ENCODE measurements at places on chromosomes 7 and 10. TPM values are rescaled to one million over a fixed set of nuclear protein-coding genes. Genes with fewer than 3 reads are reported as not detected.

The ELFN1 gene
- total RNA-seq = 0.51 TPM

The NEURL1 gene
- total RNA-seq = not detected

The NPY4R2 gene
- total RNA-seq = not detected

The AOAH gene
- total RNA-seq = not detected

The HOXA2 gene
- 1.0 TPM for total RNA-seq

The FBXL13 gene
- total RNA-seq = 0.66 TPM

The GRM3 gene
- not detected for total RNA-seq

The TFEC gene
- total RNA-seq = under 0.01 TPM

The CTTNBP2 gene
- total RNA-seq = 4.4 TPM

DNA sequence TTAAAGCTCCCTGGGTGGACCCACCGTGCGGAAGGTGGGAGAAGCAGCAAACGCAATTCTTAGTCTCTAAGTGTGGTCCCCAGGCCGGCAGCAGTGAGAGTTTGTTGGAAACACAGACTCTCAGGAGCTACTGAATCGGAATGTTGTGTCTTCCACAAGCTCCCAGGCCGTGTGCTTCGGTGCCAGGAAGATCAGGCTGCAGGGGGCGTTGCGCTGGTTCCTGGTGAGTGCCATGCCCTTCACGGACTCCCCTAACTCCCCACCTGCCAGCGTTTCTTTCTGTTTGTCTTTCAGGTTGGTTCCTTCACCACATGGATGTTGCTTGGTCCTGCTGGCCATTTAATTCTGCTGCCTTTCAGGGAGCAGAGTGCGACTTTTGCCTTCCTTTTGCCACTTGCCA, 91.2 kb upstream of the PITRM1 start:
- no peak for DNase-seq

DNA sequence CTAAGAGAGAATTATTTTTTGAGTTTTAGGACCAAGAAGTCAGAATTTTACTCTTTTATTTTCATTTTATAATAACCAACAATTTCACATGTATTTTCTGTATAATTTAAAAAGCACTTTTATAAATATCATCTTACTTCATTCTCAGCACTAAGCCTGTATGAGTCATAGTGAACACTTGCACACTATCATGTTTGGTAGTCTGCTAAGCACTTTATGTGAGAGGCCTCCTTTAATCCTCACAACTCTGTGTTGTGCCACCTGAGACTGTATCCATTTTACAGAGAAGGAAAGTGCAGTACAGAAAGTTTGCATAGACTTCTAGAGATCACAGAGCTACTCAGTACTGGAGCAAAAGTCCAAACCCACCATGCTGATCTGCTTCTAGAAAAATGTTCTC, 939.6 kb downstream of the NRG3 start:
- peak; percentile 41 for DNase-seq

DNA sequence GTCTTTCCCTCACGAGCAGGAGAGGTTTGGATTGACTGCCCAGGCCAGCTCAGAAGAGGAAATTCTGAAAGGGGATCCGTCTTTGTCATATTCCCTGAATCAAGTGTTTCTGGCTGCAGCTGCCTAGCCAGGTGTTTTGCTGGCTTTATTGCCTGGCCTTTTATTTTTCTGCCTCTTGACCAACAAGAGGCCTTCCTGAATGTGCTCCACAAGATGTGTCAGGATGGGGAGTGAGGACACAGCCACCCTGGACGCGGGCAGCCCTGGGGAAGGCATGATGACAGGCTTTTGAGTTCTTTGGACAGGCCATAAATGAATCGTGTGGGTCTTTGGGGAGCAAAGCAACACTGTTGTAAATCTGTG, 163.6 kb downstream of the CAMK1D start:
- DNase-seq = no peak

GRCh38 chr7:74173866-74174605, at the start of gene EIF4H:
Gene EIF4H (plus strand): TSS chr7:74174356. CDS start chr7:74174384, 28 bp downstream.
- DNase-seq = peak; percentile 94

- DNase-seq = no peak
Measured at GRCh38 chr7:97270280-97270679, 152.8 kb downstream of the SDHAF3 start.

DNA sequence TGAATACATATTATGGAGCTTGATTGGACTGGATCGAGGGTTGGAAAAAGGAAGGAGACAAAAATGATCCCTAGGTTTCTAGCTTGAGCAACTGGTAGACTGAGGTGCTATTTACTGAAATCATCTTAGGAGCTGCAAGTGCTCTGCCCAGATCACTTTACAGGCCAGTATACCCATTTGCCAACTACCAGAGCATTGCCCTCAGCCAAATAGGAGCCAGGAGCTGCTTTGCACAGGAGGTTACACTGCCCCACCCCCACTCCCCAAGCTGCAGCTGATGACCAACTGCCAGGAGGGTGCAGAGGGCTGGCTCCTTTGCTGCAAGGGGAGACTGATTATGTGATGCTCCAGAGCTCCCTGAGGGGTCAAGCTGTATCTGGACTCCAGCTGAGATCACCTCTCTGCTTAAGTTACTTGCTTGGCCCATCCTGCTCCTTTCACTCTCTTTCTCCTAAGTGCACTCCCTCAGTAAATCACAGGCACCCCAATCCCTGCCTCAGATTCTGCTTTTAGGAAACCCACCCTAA, 275.4 kb downstream of the ZEB1 start:
- DNase-seq = no peak

- DNase-seq = no peak
Measured at GRCh38 chr7:156160811-156161210, 348.5 kb upstream of the SHH start.

DNA sequence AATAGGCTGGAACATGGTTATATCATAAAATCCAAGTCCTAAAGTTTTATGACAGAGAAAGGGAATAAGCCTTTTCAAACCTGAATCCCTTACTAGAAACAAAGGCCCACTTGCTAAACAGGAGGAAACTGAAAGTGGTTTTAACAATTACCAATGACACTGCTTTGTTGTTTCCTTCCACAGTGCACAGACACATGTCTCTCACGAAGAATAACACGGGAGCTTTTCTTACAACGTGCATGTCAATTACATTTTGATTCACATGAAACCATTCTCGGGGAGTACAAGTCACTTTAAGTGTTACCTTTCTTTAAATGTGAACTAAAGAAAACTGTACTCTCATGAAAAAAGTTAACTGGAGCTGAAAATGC, 1.4 kb downstream of the MRPS33 start:
- no peak for DNase-seq

DNA sequence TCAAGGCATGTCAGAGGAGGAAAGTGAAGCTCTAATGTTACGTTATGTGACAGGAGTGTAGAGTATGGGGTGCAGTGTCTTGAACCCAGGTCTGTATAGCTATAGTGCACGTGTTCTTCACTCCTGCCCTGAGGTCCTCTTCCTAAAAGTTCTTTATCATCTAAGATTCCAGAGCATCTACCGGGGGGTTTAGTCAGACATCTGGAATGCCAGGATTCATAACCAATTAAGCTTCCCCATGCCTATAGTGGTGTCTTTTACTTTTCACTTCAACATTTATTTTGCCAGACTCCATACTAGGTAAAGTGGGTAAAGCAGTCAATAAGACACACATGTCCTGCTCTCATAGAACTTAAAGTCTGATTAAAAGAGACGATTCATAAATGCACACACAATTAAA, 22.4 kb downstream of the PPP1R3C start:
- DNase-seq = peak; percentile 67

- no peak for DNase-seq
Measured at GRCh38 chr10:43197834-43198681, 59.8 kb downstream of the CSGALNACT2 start.

- DNase-seq = peak; percentile 32
Measured at GRCh38 chr10:79413196-79413595, 32.2 kb downstream of the ZCCHC24 start.

DNA sequence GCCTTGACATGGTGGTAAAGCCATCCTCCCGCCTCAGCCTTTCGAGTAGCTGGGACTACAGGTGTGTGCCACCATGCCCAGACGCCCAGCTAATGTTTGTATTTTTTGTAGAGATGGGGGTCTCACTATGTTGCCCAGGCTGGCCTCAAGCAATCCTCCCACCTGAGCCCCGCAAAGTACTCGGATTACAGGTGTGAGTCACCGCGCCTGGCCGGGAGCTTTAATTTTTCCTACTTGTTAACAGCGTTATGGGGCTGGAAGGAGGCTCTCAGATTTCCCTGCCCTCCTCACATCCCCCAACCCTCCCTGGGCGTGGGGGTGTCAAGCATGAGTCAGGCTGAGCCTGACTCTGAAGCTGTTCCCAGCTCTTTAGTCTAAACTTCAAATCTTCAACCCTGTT, 8.3 kb downstream of the ALKBH4 start:
- DNase-seq = peak; percentile 29

DNA sequence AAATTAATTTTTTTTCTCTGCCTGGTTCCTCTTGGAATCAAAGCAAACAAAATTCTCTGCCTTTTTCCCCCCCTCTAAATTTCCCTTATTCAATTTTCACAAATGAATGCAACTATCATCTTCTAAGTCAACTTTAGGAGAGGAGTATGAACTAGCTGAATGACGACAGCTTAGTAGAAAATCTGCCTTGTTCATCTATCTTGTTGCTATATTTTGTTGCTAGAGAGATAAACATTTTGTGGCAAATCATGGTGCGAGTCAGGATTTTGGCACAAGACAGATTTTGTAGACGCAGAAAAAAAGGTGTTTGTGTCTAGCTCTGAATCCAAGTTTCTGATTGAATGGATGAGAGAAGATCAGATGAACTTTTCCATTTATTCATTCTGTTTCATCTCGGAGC, 81.0 kb upstream of the FZD8 start:
- DNase-seq = no peak

- no peak for DNase-seq
Measured at GRCh38 chr10:123999956-124000615, 93.3 kb downstream of the CHST15 start.

DNA sequence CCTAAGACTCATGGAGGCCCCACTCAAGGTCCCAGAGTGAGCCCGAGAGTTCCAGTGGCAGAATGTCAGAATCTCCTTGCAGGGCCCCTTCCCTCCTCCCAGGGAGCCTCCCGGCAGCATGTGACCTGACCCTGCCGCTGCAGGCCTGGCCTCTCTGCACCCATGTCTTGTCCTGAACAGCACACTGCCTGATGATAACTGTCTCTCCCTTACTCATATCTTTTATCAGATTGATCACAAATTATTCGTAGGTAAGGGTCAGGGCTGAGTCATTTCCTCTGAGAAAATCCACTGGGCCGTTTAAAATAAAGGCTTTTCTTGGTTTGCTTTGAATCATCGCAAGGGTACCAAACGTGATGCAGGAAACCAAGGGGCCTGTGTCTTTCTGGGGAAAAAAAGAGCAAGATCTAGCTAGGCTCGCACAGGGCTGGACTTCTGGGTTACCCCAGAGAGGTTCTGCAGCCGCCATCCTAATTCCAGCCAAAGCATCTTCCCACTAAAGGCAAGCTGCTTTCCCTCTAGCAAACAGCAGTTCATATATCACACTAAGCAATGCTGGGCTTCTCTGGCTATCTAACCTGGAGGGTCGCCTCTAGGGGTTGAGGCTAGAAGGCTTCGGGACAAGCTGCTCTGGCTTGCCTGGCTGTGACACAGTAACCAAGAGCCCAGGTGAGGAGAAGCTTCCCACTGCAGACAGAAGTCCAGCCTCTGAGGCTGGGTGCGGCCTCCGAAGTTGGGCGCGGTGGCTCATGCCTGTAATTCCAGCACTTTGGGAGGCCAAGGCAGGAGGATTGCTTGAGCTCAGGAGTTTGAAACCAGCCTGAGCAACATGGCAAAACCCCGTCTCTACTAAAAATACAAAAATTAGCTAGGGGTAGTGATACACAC, 104.9 kb downstream of the SPDYE5 start:
- peak; percentile 59 for DNase-seq

- DNase-seq = peak; percentile 3
Measured at GRCh38 chr10:43255634-43256431, 11.0 kb downstream of the RASGEF1A start.

DNA sequence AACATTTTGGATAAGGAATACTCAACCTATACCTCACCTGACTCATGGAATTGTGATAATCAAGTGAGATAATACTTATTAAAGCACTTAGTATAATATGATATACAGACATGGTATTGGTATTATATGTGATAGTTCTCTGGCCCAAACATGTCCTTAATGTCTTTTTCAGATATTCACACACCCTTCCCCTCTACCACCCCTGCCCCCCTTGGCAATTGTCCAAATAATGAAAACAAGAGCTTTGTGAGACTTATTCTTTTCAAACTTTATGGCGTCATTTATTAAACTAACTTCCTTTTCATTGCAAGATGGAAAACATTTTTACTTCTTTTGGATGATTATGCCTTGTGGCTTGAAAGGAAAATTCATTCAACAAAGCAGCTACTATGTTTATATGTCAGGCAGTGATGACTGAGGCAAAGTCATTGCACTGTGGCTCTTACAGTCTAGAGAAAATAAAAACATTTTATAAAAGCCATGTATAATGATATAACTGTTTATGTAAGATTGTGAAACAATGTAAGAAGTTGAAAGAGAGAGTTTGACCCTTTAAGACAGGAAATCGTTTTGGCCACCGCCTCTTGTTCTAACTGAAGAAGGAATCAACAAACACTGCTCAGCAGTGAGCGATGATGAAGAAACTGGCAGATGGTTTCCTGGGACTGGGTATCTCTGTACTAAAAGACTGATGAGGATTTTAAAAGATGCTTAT, 27.4 kb downstream of the MINPP1 start:
- peak; percentile 85 for DNase-seq

- DNase-seq = peak; percentile 62
Measured at GRCh38 chr7:28180364-28181147, at the start of gene JAZF1. Gene JAZF1 (minus strand): TSS chr7:28180795.

All from fibroblast of lung (primary cell).